ENCODE measurements at places on chromosomes 13 and 19.
A peak's percentile ranks its signal among the peaks of the same experiment; 100 is the strongest.

- DNase-seq: no peak
These were observed 128.3 kb downstream of the ATP11A start for GRCh38 chr13:112818040-112818697.

DNA sequence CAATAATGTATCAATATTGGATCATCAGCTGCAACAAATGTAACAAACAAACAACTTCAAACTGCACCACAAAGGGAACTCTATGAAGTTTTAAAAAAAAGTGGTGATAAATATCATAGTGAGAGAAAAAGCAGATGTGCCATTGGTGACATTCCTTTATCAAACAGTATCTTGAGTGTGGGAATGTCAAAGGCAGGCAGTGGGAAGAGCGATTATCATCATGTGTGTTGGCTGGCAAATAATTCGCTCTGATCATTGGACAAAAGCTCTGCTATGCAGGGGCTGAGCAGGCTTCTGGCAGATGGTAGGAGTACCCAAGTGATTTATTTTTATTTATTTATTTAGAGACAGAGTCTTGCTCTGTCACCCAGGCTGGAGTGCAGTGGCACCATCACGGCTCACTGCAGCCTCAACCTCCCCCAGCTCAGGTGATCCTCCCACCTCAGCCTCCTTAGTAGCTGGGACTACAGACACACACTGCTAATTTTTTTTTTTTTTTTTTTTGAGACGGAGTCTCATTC is 55.9 kb upstream of the RANBP3 start:
- no peak for DNase-seq

- no peak for DNase-seq
These were observed 9.5 kb downstream of the ARRDC2 start for GRCh38 chr19:18017275-18018083.

DNA sequence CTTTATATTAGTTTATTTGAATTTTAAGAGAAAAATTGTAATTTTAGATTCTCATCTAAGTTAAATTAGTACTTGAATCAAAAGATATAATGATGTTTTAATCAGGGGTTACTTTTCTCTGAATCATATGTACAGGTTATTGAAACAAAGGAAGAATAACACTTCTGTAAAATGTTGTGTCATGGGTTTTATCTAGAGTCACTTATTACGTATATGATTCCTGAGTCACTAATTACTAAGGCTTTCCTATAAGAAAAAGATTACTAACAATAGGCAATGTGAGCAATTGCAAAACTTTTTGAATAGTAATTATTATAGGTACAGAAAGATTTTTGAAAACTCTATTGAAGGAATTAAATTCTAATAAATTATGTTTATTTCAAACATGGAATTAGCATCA is 99.2 kb upstream of the KLF5 start:
- no peak for DNase-seq

GRCh38 chr19:17532557-17532956 is 21.1 kb downstream of the PGLS start:
- DNase-seq: no peak

GRCh38 chr19:35044317-35045117 is 3.0 kb downstream of the HPN start:
- DNase-seq: peak; percentile 8

GRCh38 chr19:10159610-10160009 is 35.1 kb downstream of the DNMT1 start:
- no peak for DNase-seq

DNA sequence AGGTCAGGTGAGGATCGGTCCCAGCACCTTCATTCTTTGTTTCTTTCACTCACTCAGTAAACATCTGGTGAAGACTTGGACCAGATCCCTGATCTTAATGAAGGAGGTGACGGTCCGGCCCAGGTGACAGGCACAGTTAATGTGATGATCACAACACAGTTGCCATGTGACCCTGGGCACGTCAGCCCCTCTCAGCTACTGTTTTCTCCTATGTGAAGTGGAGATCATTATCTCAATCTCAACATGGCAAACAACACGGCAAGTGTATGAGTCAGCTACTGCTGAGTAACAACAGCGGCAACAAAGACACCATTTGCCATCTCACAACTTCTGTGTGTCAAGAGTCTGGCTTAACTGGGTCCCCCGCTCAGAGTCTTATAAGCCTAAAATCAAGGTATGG is 74.6 kb downstream of the GNG7 start:
- DNase-seq: no peak

GRCh38 chr13:104823071-104823470 is 1712.4 kb downstream of the EFNB2 start:
- no peak for DNase-seq

DNA sequence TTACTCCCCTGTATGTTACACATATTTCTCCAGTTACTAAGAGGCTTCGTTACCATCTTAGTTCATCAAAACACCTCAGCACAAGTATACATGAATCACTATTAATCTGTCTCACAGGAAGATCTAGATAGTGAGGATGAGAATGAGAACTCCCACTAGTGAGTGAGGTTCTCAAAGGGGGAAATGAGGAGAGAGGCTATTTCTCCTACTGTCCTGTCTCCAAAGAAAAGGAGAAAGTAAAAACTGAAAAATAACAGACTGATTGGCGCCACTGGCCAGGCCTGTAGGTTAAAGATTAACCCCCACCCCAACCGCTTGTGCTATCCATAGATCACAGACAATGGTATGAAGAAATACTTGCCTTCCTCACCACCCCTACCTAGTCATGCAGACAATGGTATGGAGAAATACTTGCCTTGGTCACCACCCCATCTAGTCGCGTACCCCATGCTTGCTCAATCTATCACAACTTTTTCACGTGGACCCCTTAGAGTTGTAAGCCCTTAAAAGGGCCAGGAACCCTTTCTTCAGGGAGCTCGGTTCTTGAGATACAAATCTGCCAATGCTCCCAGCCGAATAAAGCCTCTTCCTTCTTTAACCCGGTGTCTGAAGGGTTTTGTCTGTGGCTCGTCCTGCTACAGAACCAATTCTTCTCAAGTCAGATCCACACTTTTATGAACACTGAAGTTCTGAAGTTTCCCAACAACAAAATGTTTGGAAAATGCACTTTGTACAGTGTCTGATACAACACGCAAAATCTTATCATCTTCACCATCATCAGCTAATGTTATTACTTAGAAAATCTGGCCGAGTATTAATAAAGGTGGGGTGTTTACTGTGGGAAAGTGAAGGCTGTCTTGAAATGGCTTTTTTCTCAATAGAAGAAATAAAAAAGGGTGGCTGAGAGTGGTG is 598.1 kb downstream of the UQCRFS1 start:
- no peak for DNase-seq

- no peak for DNase-seq
These were observed 55.0 kb downstream of the GPR12 start for GRCh38 chr13:26705536-26705935.

DNA sequence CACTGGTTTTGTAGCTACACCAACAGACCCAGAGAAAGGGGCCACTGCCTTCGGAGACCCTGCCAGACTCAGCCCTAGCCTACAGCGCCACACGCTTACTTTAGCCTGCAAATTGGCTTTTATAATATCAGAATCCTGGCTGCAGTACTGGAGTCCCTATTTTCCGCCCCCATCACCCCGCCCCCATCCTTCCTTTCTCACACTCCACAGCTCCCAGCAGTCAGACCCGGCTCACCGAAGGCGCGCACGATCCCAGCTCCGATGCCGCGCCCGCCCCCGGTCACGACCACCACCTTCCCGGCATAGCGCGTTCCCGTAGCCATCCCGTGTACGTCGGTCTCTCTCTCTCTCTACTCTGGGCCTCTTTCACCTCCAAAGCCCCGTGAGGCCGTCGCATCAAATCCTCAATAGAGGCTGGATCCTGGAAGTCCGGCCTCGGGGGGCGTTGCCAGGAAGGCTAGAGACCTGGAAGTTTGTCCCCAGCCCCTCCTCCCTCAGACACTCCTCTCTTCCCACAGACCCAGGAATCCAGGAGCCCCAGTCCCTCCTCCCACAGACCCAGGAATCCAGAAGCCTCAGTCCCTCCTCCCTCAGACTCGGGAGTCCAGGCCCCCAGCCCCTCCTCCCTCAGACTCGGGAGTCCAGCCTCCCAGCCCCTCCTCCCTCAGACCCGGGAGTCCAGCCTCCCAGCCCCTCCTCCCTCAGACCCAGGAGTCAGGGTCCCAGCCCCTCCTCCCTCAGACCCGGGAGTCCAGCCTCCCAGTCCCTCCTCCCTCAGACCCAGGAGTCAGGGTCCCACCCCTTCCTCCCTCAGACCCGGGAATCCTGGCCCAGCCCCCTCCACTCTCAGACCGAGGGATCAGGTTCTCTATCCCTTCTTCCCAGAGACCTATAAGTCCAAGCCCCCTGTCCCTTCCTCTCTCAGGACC is at the start of gene HSD17B14:
TSS of gene HSD17B14 (minus strand) at position 403 of the 929 bp plus-strand sequence. CDS start at position 323, 80 bp downstream.
- DNase-seq: peak; percentile 20

DNA sequence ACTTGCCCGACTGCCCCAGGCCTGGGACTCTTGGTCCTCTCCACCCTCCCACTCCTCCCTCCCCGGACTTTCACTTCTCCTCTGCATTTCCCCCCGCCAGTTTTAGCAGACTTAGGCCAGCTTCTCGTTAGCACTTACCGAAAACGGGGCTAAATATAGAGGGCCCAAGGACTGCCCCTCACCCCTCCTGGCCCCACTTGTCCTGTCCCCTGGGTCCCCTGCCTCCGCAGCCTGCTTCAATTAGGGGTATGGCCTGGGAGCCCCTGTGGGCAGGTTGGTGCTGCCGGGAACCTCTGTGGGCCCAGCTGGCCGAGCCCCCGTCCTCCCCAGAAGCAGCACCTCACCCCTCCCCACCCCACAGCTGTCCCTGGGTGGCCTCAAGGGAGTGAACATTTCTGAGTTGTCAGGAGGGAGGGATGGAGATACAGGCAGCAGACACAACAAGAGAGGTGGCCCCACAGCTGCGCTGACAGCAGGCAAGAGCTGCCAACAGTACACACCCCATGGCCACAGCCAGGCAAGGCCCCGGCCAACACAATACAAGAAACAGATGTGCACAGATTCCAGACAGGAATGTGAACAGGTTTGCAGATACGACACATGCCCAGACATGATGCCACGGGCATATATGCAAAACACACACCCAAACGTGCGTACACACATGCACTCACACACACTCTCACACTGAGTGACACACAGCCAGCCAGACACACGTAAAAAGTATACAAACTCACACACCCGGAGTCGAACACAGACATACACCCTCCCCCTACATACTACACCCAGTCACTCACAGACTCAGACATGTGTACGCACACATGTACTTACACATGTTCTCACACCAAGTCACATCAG is 2.6 kb downstream of the POU2F2 start:
- no peak for DNase-seq

GRCh38 chr19:28393574-28394336 is 819.2 kb downstream of the UQCRFS1 start:
- DNase-seq: no peak

GRCh38 chr19:49590971-49591730 is at the start of gene PRR12:
PRR12 (plus strand) TSS chr19:49591182; CDS start chr19:49591655, 473 bp downstream.
- peak; percentile 64 for DNase-seq

GRCh38 chr19:411723-412355 is 2.9 kb upstream of the C2CD4C start:
- DNase-seq: no peak

DNA sequence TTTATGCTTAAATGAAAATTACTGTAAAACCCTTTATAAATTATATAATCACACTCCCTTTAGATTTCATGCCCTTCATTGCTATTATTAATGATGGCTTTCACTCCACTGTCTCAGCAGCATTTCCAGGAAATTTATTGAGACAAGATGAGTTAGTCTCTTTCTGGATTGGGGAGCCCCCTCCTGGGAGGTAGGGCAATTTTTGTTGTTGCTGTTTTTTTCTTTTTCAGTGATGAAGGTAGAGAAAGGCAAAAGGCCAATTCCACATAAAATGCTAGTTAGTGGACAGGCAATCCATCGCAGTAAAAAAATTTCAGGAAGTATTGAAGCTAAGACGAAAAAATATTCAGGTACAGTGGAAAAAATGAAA is 80.2 kb downstream of the TEX26 start:
- no peak for DNase-seq

DNA sequence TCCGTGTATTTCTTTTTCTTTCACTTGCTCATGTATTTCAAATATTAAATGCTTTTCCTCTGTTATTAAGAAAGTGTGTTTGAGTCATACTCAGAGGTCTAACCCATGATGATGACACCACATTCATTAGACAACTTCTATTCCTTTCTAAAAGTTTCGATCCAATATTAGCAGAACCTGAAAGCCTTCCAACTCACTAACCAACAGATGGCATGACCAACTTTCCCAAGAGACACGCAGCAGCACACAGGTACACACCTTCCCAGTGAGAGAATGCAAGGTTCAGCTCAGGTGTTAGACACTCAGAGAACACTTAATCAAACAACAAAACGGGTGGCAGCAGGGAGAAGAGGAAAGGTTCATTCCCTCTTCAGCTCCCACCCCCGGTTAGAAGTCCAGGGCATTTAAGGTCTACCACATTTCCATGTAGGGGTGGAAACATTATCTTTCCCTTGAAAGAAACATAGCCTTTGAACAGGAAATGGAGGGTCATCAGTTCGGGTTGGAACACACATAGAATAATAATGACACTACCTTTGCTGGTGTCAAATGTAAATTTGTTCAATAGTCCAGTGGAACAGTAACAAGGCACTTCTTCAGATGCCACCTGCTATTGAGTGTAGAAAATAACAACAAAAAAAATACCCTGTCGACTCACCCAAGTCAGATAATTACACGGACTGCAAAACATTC is 404.2 kb downstream of the COG6 start:
- no peak for DNase-seq

DNA sequence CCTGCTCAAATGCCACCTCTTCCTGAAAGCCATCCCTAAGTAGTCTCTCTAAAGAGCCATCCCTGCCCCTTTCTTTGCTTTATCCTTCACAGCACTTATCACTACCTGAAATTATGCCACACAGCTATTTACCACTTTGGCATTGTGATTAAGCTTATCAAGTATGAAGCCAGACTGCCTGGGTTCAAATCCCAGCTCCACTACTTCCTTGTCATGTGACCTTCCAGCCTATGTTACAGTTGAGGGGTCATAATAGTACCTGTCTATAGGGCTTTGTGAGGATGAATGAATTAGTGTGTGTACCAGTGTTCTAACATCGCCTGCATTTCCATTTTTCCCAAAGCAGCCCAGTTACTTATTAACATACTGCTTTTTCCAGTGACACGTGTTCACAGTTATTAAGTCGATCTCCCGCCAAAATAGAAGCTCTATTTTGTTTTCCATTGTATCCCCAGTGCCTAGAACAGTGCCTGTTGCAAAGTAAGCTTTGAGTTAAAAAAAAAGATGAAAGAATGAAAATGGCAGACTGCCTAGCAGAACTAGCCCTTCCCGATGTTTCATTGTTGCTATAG is 32.8 kb downstream of the ZSWIM9 start:
- DNase-seq: no peak

GRCh38 chr13:31394506-31394905 is 194.7 kb downstream of the B3GLCT start:
- DNase-seq: no peak

GRCh38 chr19:17967257-17968051 is 547 bp downstream of the KCNN1 start:
- peak; percentile 16 for DNase-seq

GRCh38 chr19:49855676-49856573 is 5.0 kb downstream of the PTOV1 start:
- DNase-seq: no peak

- DNase-seq: no peak
These were observed 41.5 kb downstream of the WDFY2 start for GRCh38 chr13:51625555-51626345.
